ENCODE measurements at places on chromosomes 6 and 20.

- no peak for DNase-seq
Observed at GRCh38 chr6:97815301-97815812, 532.3 kb upstream of the MMS22L start.

DNA sequence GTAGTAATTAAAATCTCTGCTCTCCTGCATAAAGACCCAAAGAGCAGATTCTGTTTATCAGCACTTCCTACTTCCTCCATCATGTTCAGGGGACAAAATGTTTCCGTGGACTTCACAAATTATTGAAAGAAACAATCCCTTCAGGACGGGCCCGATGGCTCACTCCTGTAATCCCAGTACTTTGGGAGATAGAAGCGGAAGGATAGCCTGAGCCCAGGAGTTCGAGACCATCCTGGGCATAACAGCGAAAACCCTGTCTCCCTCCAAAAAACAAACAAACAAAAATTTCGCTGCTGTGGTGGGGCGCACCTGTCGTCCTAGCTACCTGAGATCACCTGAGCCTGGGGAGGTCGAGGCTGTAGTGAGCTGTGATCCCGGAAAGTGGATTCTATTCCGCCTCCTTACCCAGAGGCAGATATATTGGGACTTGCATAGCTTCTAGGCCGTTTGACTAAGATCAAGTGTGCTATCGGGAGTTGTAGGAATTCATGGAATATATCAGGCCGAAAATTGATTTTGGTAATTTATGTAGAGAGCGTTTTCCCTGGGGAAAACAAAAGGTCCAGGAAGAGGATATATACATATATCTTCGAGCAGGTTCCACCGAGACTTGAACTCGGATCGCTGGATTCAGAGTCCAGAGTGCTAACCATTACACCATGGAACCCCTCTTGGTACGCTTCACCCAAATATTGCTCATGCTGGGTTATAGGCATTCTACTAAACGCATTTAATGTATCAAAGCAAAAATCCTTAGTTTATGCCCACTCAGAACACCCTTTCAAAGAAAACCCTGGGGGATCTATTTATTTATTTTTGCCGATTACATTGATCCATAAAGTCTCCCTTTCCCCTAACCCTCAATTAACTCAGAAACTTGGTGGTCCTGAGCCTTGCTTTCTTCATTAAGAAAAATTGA, 74.5 kb upstream of the ZNF184 start:
- no peak for DNase-seq

- DNase-seq = no peak
Observed at GRCh38 chr6:87391334-87391733, 16.4 kb upstream of the CFAP206 start.

DNA sequence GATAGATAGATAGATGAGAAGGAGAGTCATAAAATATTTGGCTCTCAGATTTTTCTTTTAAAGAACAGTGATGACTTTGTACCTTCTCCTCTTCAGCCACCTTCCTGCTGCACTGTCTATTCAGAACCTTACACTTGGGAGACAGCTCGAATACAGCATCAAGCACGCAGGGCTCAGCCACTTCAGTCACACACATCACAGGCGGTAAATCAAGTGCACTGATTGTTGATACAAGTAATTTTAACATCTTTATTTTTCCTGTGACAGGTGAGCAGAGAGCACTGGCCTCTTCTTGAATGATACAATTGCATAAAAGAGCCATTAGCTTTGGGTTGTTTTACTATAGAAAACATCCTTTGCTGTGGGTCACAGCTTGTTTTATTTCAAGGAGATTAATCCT, 1118.5 kb upstream of the EYS start:
- DNase-seq = no peak

DNA sequence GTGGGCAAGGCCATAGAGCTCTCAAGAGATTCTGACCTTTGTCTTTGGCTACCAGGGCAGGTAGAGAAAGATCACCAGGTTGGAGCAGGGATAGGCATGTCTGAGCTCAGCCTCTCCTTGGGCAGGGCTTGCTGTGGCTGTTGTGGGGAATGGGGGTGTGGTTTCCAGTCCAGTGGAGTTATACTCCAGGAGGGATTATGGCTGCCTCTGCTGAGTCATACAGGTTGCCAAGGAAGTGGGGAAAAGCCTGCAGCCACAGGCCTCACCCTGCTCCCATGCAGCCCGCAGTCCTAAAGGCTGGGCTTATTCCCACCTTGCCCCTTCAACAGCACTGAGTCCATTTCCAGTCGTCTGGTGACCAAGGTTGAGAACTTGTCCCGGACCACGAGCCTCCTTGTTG, 21.9 kb downstream of the MEP1A start:
- DNase-seq = no peak

DNA sequence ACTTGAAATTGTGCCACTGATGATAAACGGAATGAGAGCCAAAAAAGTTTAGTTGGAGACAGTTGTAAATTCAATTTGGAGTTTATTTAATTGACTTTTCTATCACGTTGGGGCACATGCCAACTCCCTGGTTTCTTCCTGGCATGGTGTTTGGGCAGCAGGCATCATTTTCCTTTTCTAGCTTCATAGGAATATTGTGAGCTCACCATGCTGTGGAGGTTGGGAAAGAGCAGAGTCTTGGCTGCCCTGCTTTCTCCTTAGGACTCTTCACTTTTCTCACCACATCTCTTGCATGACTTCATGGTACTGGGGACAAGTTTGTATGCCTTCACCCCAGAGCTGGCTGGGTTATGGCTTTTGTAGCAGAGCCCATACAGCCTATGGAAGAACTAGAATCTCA, 6.4 kb downstream of the SCAND1 start:
- no peak for DNase-seq

- no peak for DNase-seq
Observed at GRCh38 chr6:168825226-168826077, 384.5 kb downstream of the SMOC2 start.

Measured in CD4-positive, alpha-beta T cell (primary cell).